Psoas muscle (tissue), 8 donors: ENCODE measurements at places on chromosomes 2 and 18. TPM values are rescaled to one million over a fixed set of nuclear protein-coding genes. Genes with fewer than 3 reads are reported as not detected.
A peak's percentile ranks its signal among the peaks of the same experiment; 100 is the strongest.

GRCh38 chr2:141595316-141595920, 535.4 kb downstream of the LRP1B start:
- DNase-seq = no peak
- H3K36me3 ChIP-seq = no peaks in the 10 kb centered on the region
- no peaks in the 10 kb centered on the region for H3K27me3 ChIP-seq
- no peak overlapping the region for H3K4me3 ChIP-seq
- H3K4me1 ChIP-seq = no peaks in the 10 kb centered on the region

DNA sequence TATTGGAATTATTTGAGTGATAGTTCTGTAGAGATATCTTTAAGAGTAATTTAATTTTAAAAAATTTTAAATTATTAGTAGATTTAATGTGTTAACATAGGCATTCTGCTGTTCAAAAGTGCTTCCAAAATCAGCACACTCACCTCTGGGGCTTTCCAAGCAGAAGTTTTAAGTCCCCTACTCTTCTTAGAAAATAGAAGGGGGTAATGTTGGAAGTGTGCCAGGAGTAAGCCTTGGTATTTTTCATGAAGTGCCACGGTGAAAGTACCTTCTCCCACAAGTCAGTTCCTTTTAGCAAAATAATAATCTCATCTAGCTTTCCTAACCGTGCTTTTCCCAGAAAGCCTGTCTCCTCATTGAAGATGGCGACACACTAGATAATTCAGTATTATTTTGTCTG, 3.9 kb upstream of the TNFRSF11A start:
- no peak overlapping the region for H3K27ac ChIP-seq
- peaks cover 9% of the 10 kb centered on the region for H3K4me1 ChIP-seq
- H3K4me3 ChIP-seq = no peak overlapping the region
- no peak for DNase-seq
- peaks cover 4% of the 10 kb centered on the region for H3K27me3 ChIP-seq

DNA sequence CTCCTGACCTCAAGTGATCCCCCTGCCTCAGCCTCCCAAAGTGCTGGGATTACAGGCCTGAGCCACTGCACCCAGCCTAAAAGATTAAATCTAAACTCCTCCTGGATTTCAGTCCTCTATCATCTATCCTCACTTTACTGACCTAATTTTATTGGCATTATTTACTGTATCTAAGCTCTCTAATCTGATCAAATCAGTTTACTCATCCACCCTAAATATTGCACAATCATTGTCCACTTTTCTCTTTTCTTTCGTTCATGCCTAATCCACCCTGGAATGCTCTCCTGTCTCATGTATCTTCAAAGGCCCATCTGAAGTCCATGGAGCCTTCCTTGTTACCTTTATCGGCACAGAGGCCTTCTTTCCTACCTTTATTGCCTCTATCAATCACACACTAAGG, 31.6 kb upstream of the GPR155 start:
- H3K4me1 ChIP-seq = no peaks in the 10 kb centered on the region
- DNase-seq = no peak
- H3K27ac ChIP-seq = no peak overlapping the region
- no peaks in the 10 kb centered on the region for H3K36me3 ChIP-seq

- H3K27me3 ChIP-seq = no peaks in the 10 kb centered on the region
- H3K27ac ChIP-seq = no peak overlapping the region
- no peak for DNase-seq
- no peak overlapping the region for H3K4me3 ChIP-seq
- H3K36me3 ChIP-seq = no peaks in the 10 kb centered on the region
Measured at GRCh38 chr2:150166313-150167051, 321.0 kb downstream of the RND3 start.

- no peak for DNase-seq
- no peak overlapping the region for H3K27ac ChIP-seq
- no peaks in the 10 kb centered on the region for H3K27me3 ChIP-seq
- H3K4me3 ChIP-seq = no peak overlapping the region
- no peaks in the 10 kb centered on the region for H3K36me3 ChIP-seq
Measured at GRCh38 chr18:24878289-24878688, 417.9 kb downstream of the HRH4 start.

DNA sequence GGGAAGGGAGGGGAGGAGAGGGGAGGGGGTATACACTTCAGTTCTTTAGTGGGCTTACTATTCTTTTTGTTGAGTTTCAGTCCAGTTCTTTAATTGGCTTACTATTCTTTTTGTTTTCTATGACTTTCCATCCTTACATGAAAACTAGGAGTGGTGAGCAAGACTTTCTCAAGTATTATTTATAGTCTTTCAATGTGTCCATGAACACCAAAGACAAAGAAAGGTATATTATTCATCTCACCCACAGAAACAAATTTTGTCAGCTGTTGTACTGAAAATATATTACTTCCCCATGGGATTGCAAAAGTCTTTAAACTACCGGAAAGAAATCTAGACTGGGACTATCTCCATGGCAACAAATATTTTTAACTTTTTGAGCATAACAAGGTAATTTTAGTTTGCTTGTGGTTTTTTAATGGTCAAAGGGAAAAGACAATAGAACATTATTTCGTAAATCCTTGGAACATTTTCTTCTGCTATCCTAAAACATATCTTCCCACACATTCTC, 17.6 kb downstream of the ADAM17 start:
- no peaks in the 10 kb centered on the region for H3K4me1 ChIP-seq
- H3K27ac ChIP-seq = peak overlapping the region; percentile 7
- no peaks in the 10 kb centered on the region for H3K27me3 ChIP-seq
- H3K4me3 ChIP-seq = no peak overlapping the region
- H3K36me3 ChIP-seq = peaks cover 61% of the 10 kb centered on the region
- DNase-seq = no peak

DNA sequence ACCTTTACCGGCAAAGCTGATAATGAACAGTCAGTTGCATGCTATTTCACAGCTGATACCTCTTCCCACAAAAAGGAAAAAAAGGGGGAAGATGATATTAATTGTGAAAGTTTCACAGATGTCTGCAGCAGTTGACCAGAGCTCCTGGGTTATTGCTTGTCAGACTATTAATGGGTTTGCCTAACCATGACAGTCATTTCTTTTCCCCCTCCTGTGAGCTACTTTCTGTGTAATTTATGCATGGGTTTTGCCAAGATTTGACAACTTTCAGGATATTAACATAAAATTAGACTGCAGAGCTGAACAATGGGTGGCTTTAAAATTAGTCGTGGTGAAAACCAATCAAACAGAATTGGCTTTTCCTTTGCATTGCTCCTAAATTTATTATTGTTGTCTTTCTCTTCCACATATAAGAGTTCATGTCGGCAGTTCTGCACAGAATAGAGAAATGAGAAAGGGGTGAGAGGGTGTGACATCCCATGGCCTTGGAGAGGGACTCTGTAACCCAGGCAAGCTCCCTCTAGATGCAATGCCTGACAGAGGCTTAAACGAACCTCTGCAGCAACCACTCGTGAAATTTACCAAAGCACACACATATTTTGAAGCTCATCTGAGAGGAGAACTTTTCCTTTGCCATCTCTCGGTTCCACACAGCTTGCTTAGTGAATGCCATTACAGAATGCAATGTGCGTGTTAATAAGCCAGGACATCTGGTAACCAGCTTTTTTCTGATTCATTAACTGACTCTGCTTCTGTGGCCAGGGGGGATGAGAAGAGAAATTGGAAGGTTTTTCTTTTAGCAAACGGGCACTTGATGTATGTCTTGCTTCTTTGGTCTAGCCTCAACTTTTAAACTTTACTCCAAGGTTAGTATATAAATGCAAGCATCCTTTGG, 82.2 kb upstream of the ITGA4 start:
- no peak overlapping the region for H3K27ac ChIP-seq
- H3K4me1 ChIP-seq = no peaks in the 10 kb centered on the region
- no peak for DNase-seq
- H3K36me3 ChIP-seq = no peaks in the 10 kb centered on the region

DNA sequence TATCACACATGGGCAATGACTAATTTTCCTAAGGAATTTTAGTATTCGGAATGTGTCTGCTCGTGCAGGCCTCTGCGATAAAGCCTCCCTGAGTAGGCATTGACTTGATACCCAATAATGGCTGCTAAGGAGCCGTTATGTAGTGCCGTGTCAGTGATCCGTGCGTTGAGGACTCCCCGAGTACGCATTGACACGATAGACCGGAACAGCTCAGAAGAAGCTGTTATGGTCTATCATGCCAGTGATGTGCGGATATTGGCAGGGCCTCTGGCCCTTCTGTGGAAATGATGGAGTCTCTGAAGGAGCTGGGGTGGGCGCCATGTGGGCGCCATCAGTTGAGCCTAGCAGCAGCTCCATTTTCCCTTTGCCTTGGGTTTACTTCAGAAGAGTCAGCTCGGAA, 29.1 kb downstream of the ZEB2 start:
- H3K4me3 ChIP-seq = no peak overlapping the region
- peaks cover 3% of the 10 kb centered on the region for H3K36me3 ChIP-seq
- H3K27me3 ChIP-seq = no peaks in the 10 kb centered on the region
- no peak overlapping the region for H3K27ac ChIP-seq
- no peak for DNase-seq

DNA sequence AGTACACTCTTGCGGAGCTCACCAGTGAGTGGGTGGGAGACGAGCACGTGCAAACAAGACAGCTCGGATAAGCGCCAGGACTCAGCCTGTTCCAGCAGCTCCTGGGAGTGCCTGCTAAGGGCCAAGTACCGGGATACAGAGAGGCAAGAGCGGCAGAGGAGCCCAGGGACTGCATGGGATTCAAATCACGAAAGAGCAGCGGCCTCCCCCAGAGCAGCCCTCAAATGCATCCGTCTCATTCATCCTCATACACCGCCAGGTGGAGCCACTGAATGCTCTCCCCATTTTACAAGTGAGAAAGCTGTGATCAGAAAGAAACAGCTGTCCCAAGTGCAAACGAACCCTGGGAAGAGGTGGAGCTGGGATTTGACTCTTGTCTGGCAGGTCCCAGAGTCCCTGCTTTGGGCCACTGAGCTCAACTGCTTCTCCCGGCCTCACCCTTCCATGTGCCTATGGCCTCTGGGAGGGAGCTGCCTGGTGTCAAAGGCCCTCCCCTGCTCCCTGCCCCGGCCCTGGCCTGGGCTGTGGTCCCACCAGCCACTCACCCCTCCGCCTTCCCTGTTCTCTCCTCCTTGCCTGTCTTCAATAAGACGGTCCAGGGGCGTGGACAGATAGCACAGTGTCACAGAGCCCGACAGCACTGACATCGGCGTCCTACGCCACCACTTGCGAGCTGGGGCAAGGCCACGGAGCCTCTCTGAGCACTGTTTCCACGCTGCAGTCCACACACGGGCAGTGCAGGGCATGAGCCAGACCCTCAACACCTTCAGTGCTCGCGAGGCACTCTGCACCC, 72.8 kb upstream of the TAF1B start:
- peak; percentile 73 for DNase-seq
- peaks cover 16% of the 10 kb centered on the region for H3K4me1 ChIP-seq
- H3K27me3 ChIP-seq = no peaks in the 10 kb centered on the region

DNA sequence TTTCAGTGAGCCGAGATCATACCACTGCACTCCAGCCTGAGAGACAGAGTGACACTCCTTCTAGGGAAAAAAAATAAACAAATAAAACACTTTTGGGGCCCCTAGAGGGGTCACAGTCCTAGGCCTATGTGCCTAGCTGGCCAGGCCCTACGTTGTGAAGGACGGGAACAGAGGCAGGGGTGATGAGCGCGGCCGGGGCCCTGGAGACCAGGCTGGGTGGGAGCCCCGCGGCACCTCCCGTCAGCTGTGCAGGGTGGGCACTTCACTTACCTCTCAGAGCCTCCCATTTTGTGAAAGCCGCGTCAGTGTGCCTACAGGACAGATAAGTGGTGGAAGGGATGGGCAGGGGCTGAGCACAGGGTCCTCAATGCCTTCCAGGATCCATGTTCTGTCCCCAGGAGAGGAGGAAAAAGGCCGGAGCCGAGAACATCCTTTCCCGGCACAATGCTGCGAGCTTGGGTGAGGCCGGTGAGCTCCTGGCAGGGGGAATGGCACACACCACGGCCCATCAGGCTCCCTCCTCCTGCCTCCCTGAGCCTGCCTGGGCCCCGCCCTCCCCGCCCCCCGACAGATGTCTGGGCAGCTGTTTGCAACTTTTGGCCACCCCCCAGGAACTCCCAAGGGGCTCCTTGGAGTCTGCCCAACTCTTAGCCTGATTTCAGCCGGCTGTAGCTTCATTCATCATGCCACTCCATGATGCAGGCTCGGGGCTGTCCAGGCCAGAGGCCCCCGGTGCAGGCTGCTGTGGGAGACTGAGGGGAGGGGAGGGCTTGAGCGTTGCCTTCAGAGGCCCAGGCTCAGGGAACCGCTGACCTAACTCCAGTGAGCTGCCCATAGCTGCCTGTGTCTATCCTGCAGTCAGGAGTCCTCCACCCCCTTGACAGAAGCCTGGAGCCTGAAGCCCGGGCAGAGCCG, 196.5 kb downstream of the TFCP2L1 start:
- no peaks in the 10 kb centered on the region for H3K36me3 ChIP-seq
- no peak overlapping the region for H3K27ac ChIP-seq
- no peaks in the 10 kb centered on the region for H3K27me3 ChIP-seq
- peak; percentile 82 for DNase-seq
- H3K4me1 ChIP-seq = no peaks in the 10 kb centered on the region

DNA sequence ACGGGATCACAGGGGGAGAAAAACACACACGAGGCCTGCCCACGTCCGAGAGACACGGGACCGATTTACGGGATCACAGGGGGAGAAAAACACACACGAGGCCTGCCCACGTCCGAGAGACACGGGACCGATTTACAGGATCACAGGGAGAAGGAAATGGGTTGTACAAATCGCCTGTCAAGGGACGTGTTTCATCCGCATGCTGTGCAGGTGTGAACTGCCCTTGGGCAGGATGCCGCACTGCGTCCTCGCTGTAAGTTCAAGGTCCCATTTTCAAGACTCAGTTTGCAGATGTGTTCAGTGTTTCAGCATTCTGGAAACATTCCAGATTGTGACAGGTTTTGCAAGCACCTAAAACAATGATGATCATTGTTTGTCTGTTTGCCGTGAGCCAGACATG, 2.3 kb upstream of the KCNG2 start:
- H3K36me3 ChIP-seq = no peaks in the 10 kb centered on the region
- no peak overlapping the region for H3K4me3 ChIP-seq
- H3K4me1 ChIP-seq = peaks cover 6% of the 10 kb centered on the region

DNA sequence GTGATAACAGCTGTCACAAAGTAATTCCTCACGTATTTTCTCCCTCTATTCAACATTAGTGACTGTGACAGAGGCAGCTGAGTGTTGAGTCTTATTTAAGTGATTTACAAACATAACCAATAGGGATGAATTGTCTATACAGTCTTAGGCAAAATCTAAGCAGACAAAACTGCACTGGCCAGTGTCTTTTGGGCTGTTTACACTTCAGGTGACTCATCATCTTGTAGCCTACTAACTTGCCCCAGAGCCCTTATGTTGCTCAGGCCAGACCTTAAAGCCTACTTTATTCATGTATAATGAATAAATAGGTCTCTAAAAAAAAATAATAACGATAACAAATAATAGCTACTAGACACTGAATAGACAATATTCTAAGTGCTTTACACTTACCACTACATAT, 17.2 kb downstream of the THOC1 start:
- H3K27ac ChIP-seq = no peak overlapping the region
- no peak overlapping the region for H3K4me3 ChIP-seq
- H3K27me3 ChIP-seq = no peaks in the 10 kb centered on the region
- peaks cover 12% of the 10 kb centered on the region for H3K36me3 ChIP-seq
- no peaks in the 10 kb centered on the region for H3K4me1 ChIP-seq
- DNase-seq = no peak

- H3K4me3 ChIP-seq = no peak overlapping the region
- no peaks in the 10 kb centered on the region for H3K36me3 ChIP-seq
- no peaks in the 10 kb centered on the region for H3K4me1 ChIP-seq
Measured at GRCh38 chr2:96090196-96090926, 26.0 kb downstream of the ADRA2B start.

Gene GKN2
- total RNA-seq = not detected

Gene PMAIP1
- total RNA-seq = 0.43 TPM

Gene ANKRD23
- total RNA-seq = 1,017 TPM

Gene UCN
- not detected for total RNA-seq

Gene POTEI
- total RNA-seq = not detected

Gene CTIF
- 27.8 TPM for total RNA-seq

Gene RPS27A
- total RNA-seq = 465 TPM

Gene EPAS1
- 116 TPM for total RNA-seq

Gene NMS
- total RNA-seq = not detected
